ENCODE measurements at places on chromosomes 4 and X. TPM values are rescaled to one million over a fixed set of nuclear protein-coding genes. Genes with fewer than 3 reads are reported as not detected.

DNA sequence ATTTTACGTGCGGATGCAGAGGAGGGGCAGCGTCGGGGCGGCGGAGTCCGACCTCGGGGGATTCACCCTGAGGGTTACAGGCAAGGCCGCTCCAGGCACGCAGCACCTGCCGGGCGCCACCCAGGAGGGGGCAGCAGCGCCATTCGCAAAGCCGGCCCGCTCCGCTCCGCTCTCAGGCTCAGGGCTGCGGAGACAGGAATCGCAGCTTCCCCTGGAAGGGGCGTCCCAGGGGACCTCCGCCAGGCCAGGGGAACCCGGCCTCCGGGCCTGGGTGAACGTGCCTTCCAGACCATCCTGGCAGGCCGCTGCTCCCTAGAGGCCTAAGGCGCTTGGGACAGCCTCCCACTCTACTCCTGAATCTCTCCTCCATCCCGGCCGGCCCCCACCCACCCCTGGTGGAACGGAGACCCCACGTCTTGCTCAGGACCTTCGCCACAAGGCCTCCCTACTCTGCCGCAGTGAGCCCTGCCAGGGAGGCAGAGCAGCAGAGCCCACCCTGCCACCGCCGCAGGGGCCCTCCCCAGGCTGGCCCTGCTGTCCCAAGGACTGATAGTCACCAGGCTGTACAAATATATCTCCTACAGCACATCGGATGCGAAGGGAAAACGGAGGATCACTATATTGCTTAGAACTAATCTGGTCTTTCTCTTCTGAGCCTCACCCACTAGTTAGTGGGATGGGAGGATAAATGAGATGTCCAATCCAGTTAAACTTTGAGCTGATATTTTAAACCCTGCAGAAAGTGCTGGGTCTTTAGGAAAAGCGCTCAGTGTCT is 115.0 kb downstream of the SMIM20 start:
- peaks cover 20% of the 10 kb centered on the region for H3K4me1 ChIP-seq
- no peak overlapping the region for H3K27ac ChIP-seq
- no peaks in the 10 kb centered on the region for H3K27me3 ChIP-seq
- no peaks in the 10 kb centered on the region for H3K36me3 ChIP-seq

PRIMPOL gene
- total RNA-seq = 20.8 TPM

DNA sequence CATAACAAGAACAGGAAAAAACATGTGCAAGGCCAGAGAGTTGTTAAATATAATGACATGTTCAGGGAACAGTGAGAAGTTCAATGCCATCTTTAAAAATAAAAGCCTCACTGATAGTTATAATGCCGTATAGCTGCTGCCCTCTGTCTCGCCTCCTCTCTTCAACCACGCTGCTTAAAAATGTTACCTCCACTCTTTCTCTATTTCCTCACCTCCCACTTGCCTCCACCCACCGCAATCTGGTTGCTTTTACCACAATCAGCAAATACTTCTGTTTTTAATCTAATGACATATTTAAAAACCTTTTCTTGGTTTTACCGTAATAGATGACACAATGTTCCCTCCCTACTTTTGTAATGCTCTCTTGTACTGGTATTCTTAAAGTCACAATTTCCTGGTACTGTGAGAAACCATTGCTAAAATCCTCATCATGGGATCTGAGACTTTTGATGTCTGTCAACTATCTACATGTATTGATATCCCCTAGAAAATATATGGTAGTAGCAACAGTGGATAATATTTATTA is 66.0 kb downstream of the GABRA2 start:
- no peaks in the 10 kb centered on the region for H3K36me3 ChIP-seq
- H3K4me3 ChIP-seq = no peak overlapping the region
- H3K4me1 ChIP-seq = no peaks in the 10 kb centered on the region
- no peak overlapping the region for H3K27ac ChIP-seq

KDM6A gene
- total RNA-seq = 43.6 TPM

DNA sequence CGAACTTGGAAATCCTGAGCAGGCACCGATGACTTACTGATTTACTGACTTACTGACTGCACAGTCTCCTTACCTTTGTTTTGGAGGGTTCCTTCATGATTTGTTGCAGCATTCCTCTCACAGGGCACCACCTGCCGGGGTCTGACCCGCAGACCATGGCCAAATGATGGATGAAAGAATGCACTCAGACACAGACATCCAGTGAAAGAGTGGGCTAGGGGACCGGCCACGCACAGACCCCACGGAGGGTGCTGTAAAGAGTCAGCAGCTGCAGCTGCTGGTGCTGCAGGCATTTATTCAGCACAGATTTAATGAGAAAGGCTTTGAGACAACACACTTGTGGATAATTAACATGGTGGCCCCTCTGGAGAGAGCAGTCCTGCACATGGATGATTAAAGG is 3.4 kb downstream of the MAGEB5 start:
- H3K4me3 ChIP-seq = no peak overlapping the region
- H3K27me3 ChIP-seq = no peaks in the 10 kb centered on the region
- no peaks in the 10 kb centered on the region for H3K36me3 ChIP-seq
- DNase-seq = no peak
- no peak overlapping the region for H3K27ac ChIP-seq

ADH1B gene
- 898 TPM for total RNA-seq

DNA sequence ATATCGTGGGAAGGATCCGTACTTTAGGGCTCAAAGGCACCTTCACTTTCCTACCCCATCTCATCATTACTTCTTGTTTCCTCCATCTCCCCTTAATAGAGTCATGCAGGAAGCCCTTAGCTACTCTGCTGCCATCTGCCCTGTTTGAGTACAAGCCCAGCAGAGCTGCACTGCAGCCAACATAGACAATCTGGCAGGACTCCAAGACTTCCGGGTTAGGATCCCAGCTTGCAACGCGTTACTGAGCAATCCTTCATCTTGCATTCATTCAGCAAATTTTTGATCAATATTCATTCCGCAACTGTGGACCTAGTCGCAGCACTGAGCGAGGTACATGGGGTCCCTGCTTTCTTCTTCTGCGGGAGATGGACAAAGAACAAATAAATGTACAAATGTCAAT is 344.9 kb downstream of the BCOR start:
- no peaks in the 10 kb centered on the region for H3K27me3 ChIP-seq
- H3K4me1 ChIP-seq = peaks cover 11% of the 10 kb centered on the region
- H3K27ac ChIP-seq = no peak overlapping the region
- no peak overlapping the region for H3K4me3 ChIP-seq
- H3K36me3 ChIP-seq = no peaks in the 10 kb centered on the region

GRCh38 chr4:38747629-38748028 is 35.2 kb downstream of the TLR10 start:
- H3K4me3 ChIP-seq = no peak overlapping the region
- H3K4me1 ChIP-seq = peaks cover 32% of the 10 kb centered on the region
- no peak overlapping the region for H3K27ac ChIP-seq
- DNase-seq = no peak
- no peaks in the 10 kb centered on the region for H3K36me3 ChIP-seq

Measured in thyroid gland (tissue), 4 donors.